ENCODE measurements at places on chromosomes 11 and 22.

- no peak for DNase-seq
These were observed 218.5 kb downstream of the DYNC2H1 start for GRCh38 chr11:103327721-103328120.

DNA sequence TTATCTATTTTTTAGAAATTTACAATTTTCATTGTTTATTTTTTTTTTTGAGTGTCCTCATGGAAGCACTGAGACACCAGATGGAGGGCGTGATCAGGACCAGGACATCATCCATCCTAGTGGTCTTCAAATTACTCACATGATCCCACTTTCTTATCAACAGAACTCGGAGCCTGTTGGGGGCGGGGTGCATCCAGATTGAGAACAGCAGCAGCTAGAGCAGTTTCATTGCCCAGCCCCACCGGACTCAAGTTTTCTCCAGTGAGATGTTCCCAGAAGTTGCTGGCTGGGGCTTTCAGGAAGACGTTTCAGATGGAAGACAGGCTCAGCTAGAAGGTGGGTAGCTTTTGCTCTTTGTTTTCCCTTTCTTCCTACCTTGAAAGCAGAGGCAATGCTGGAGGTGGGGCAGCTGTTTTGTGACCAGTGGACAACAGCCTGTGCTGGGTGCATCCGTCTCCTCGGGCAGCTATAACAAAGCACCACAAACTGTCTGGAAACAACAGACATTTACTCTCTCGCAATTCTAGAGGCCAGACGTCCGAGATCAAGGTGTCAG lies 562.1 kb downstream of the TBC1D22A start:
- DNase-seq, result no peak

GRCh38 chr11:119755356-119756071 lies 26.5 kb upstream of the NECTIN1 start:
- no peak for DNase-seq

GRCh38 chr22:30028731-30029130 lies 51.5 kb upstream of the HORMAD2 start:
- DNase-seq, result no peak

DNA sequence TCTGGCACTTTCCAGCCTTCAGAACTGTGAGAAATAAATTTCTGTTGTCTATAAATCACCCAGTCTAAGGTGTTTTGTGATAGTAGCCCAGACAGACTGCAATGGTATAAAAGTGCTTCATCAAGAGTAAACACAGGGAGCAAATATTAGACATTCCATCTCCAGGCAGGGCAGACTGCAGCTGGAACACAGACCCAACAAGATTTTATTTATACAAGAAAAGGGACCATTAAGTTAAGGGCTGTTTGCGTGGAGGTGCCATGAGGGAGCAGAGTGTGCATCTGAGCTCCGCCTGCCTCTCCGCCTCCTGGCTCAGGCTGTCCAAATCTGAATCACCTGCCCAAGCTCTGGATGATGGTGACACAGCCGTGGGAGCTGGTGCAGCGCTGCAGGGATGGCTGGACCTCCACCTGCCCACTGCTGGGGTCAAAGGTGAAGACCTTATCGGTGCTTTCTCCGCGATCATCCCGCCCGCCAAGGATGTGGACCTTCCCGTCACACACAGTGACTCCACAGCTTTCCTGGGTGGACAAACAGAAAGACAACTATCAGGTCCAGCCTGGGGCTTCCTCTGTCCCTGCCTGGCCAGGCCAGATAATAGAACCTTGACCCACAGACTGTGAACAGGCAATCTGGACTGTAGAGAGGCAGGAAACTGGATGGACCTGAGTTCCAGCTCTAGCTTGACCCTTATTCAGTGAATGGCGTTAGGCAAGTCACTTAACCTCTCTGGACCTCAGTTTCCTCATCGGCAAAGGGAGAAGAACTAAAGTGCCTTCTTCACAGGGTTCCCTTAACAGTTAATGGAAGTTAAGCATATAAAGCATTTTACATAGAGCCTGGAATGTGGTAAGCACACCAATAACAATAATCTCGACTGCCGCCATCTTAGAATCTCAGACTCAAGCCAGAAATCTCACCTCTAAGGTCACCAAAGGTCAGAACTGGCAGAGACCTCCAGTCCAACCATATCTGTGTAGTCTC lies 10.5 kb downstream of the KLHL35 start:
- DNase-seq, result no peak

DNA sequence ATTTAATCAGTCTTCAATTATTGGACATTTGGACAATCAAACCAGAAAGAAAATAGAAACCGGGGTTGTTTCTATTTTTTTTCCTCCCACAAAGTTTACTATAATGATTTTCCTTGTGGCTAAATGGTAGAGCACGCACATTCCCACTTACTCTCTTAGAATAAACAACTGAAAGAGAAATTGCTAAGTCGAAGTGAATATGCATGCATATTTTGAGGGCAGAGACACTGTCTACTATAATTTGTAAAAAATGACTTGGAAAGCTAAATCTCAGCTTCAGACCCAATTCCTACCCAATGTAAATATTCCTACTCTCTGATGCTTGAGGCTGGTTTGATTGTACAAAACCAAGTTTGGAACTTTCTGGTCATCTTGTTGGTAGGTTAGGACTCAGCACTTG lies 66.7 kb upstream of the PAX6 start:
- no peak for DNase-seq

GRCh38 chr11:6599881-6600390 lies 3.5 kb downstream of the RRP8 start:
- DNase-seq, result no peak

GRCh38 chr11:8871171-8871775 lies 39.7 kb upstream of the AKIP1 start:
- no peak for DNase-seq

GRCh38 chr22:47807506-47807905 lies 1045.1 kb downstream of the TBC1D22A start:
- DNase-seq, result no peak

GRCh38 chr11:119432484-119433357 lies 9.7 kb upstream of the THY1 start:
- no peak for DNase-seq

- DNase-seq, result no peak
These were observed 92.3 kb upstream of the ANO1 start for GRCh38 chr11:69985641-69986439.
